Uterus (tissue), 4 donors: ENCODE measurements at places on chromosomes 11 and 22. TPM values are rescaled to one million over a fixed set of nuclear protein-coding genes. Genes with fewer than 3 reads are reported as not detected.

DNA sequence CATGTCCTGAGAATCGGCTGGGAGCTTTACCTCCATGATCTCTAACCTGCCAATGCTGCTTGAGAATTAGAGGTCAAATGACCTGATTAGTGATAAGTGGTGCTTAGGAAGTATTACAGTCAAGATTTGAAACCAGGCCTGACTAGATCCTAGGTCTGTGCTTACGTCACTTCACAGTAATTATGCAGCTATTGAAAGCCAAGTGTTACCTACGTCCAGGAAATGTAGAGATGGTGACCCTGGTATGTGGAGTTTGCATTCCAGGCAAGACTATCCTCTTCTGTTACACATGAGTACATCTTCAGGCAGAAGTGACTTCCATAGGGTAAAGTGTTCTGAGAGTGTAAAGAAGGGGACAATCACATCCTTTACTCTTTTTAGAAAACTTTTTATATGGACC is 530.4 kb upstream of the TENM4 start:
- DNase-seq = no peak

DNA sequence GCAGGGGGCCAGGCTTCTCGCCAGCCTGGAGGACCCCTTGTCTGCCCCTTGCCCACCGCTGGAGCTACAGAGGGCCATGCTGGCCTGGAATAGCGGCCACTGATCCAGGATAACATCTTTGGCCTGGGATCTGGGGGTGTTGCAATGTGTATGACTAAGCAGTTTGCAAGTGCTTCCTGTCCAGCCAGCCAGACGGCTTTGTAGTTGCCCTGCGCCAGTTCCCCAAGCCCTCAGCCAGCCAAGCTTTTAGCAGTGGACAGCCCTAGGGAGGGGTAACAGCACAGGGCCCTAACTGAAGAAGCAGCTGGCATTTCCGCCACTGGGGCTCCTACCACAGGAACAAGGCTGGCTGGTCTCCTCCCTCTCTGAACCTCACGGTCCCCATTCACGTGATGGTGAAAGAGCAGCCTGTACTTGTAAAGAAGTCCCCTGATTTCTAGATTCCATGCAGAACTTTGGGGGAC is 32.1 kb downstream of the UQCR10 start:
- peak; percentile 91 for DNase-seq

- DNase-seq = no peak
Observed at GRCh38 chr11:13109616-13110015, 100.5 kb downstream of the RASSF10 start.

- DNase-seq = no peak
Observed at GRCh38 chr11:33984682-33985389, 66.7 kb upstream of the CAPRIN1 start.

- no peak for DNase-seq
Observed at GRCh38 chr22:45672564-45673481, 1.2 kb downstream of the ATXN10 start.

The CBX7 gene
- total RNA-seq = 122 TPM

The OPCML gene
- under 0.01 TPM for total RNA-seq

- DNase-seq = peak; percentile 42
Observed at GRCh38 chr11:64234647-64235379, 429 bp downstream of the VEGFB start.

DNA sequence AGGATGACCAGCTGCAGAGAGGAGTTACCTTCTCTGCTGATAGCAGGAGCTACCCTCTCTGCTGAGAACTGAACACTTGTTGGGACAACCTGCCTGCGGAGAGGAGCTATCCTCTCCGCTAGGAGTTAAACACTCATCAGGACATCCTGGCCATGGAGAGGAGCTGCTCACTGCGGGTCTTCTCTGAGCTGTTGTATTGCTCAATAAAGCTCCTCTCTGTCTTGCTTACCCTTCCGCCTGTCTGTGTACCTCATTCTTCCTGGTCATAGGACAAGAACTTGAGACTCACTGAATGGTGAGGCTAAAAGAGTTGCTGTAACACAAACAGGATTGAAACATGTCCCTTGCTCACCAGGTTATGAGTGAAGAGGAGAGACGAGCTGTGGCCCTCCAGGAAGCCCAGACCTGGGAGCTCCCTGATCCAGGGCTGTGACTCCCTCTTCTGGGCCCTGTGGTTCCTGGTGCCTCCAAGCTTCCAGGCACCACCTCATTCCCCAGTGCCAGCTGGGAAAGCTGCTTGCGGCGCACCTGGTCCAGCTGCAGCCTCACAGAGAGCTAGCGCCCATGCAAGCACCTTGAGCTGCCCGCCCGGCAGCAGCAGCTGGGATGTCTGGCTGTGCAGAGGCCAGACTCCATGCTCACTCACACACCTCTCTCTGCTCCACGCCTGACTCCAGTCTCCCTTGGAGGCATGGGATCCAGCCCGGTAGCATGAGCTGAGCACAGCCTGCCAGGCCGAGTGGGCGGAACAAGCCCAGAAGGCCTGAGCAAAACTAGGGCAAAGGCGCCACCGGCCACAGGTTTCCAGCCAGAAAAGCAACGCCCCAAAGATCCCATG is 50.5 kb downstream of the RAB30 start:
- DNase-seq = no peak

DNA sequence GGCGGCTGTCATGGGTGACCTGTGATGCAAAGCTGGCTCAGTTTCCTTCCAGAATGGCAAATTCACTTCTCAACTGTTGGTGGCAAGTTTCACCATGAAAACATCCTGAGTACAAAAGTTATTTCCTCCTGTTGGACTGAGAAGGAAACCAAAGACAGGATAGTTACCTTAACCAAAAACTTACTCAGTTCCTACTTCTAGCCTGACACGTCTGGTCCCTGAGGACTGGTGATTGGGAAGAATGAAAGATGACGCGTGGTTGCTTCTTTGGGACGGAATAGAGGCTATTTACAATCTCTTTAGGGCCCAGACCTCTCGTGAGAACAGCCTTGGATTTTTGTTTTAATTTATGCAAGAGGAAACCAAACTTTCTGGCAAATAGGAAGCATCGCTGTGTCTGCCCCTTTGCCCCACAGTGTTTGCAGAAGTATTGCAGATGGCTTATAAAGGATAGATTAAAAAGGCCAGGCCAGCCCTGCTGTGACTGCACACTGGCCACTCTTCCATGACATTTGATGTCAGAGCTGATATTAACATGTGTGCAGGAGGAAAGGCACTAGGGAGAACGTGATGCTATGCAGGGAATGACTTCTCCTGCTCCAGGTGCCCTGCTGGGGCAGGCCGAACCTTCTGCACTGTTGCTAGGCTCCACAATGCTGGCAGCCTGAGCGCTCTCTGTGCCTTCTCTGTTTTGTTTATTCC is 7.6 kb downstream of the VPS26B start:
- DNase-seq = no peak

The PRR33 gene
- not detected for total RNA-seq

GRCh38 chr11:61999141-61999975 is 31.9 kb upstream of the FTH1 start:
- no peak for DNase-seq

GRCh38 chr11:7034019-7034418 is 13.7 kb downstream of the NLRP14 start:
- DNase-seq = no peak

DNA sequence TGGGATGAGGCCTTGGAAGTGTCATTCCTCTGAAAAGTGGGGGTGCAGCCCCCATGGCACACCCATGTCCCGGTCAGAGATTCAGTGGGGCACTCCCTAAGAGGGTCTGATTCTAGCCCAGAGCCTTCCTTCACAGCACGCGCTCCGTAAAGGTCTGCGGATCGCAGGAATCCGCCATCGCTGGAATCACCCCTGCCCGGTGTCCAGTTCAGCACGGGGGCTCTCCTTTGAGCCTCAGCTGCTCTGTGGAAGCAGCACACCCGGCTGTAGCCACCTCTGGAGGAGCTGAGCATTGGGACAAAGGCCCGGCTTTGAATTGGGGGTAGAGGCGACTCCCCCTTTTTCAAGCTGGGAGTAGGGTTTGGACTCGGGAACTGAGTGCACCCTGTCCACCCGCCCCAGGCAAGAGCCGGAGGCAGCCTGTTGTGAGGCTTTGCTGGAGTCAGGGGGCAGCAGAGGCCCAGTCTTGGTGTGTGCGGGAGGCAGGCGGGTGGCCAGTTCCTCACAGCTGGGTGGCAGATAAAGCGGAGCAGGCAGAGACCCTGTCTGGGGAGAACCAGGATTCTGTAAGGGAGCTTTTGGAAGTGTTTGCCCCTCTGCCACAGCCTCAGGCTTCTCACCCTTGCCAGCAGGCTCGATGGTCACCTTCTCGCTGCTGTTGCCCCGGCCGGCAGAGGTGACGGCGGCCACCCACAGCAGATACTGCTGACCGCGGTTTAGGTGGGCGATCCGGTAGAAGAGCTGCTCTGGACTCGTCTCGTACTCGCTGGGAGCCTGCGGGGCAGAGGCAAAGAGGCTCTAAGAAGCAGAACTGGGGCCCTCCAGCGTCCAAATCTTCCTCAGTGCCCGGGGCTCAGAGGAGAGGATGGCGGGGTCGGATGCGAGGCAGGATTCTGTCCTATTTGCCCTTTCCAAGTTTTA is 115.9 kb downstream of the CEP164 start:
- DNase-seq = no peak

DNA sequence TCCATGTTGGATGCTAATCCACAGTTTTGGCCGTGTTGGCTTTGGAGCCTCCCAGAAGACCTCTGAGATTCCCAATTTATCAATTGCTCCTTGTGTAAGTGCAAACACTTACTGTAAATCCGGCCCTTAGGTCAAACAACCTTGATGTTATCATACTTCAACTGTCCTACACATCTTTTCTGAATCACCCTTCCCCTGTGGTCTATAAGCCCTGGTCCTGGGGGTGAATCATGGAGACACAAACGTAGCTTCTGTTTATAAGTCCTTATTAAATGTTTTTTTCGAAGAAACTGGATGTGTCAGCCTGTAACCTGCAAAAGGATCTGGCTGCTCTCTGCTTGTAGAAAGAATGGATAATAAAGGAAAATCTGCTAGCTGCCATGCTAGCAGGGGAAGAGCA is 1.7 kb upstream of the IL10RA start:
- no peak for DNase-seq

DNA sequence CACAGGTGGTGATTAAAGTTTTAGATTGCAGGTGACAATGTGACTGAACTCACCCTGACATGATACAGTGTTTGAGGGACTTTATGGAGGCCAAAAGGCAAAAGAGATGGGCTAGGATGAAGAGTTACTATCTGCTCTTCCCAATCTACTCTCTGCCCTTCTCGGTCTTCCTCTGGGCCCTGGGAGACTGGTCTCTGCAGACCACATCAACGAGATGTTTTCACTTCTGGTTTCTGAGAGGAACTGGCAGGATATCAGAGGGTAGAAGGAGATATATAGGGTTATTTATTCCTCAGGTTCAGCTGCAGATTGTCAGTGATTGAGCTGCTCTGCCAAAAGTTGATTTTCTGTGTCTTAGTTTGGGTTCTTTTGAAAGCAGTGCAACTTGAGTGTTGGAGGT is 32.4 kb upstream of the CD44 start:
- DNase-seq = no peak

The CHADL gene
- total RNA-seq = not detected

- no peak for DNase-seq
Observed at GRCh38 chr11:128963744-128964325, 21.2 kb upstream of the TP53AIP1 start.

GRCh38 chr11:120039039-120039438 is 98.9 kb downstream of the TRIM29 start:
- DNase-seq = no peak

- no peak for DNase-seq
Observed at GRCh38 chr11:59641156-59641555, 25.6 kb upstream of the OSBP start.

- no peak for DNase-seq
Observed at GRCh38 chr11:121890946-121891515, 225.0 kb downstream of the BLID start.

- DNase-seq = no peak
Observed at GRCh38 chr11:61756452-61757212, 4.2 kb downstream of the MYRF start.

DNA sequence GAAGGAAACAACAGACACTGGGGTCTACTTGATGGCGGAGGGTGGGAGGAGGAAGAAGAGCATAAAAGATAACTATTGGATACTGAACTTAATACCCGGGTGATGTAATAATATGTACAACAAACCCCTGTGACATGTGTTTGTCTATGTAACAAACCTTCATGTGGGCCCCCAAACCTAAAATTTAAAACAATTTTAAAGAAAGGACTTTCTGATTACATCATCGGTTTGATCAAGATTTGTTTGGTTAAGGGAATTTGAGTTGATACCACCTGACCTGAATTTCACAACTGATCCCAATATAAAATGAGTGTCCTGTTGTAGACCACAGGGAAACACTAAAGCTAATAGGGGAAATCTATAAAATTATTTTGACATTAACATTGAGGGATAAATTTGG is 34.3 kb downstream of the APIP start:
- DNase-seq = no peak

The NRIP3 gene
- 0.29 TPM for total RNA-seq

DNA sequence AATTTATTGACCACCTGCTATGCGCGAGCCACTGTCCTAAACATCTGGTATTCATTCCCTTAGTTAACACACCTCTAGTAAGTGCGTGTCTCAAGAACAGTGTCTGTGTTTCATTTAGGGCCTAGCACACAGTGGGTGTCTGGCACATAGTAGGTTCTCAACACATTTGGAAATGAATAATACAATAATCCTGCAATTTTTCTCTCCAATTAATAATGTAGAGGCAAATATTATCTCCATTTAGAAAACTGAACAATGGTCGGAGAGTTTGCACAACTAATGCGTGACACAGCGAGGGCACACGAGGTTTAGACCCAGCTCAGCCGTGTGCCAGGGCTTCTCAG is 4.0 kb upstream of the NCF4 start:
- DNase-seq = no peak

DNA sequence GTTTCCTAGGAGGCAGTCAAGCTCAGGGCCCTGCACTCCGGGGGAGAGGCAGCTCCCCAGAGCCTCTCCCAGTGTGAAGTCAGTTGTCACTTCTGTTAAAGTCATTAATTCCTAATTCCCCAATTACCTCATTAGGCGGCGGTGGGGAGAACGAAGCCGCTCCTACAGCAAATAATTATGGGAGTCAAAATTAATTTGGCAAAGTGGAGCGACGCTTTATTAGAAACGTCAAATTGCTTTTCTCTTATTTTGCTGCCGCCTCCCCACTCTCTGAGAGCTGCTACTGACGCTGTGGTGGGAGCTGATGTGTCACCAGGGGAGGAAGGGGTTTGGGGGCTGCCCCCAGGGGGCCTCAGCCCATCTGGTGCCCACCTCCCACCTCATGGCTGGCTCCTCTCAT is 41.6 kb downstream of the SLC22A12 start:
- DNase-seq = no peak

GRCh38 chr22:37300551-37301017 is 18.3 kb downstream of the CYTH4 start:
- no peak for DNase-seq
